ENCODE measurements at places on chromosomes 2 and 18.

DNA sequence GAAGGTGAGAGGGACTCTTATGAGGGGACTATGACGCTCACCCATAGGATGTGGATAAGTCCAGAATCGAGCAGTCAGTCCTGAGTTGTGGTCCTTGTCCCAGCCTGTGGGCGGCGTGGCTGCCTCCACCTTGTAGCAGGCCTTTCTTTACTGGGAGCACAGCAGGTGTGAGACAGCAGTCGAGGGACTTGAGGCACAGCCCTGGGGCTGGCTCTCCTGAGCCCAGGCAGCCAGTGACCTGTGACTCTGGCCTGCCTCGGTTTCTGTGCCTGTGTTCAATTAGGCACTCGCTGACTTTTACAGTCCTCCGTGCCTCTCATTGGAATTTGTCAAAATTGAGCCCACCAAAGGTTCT is 8.3 kb downstream of the PPP1R7 start:
- DNase-seq, result no peak

DNA sequence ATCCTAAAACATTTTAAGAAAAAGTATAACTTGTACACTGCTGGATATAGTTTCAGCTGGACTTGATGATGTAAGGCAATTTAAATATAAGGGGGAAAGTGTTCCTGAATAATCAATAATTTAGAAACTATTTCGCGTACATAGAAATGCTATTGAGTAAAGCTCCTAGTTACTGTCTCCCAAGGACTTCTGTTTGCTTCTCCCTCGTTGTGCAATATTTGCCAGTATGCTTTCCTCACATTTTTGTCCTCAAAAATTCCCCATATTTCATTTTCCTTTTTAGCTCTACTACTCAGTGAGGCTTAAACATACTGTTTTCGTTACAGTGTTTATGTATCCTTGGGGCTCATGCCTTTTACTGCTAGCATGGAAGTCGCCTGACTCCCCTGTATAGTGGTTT is 36.9 kb downstream of the ATP9B start:
- no peak for DNase-seq

DNA sequence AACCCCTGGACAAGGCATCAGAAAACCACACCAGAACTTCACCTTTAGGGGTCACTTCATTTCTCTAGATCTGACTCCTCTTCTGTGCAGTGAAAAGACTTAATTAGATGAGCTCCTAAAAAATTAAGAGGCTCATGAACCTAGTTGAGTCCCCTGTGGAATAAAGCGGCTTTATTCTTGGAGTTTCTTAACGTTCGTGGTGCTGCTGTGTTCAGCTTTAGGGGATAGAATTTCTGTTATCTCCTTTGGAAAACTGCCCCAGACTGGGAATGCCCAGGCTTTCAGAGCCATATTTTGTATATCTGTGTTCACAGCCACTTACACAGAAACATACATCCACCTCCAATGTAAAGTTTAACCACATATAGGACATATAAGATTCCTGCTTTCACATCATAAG is 165.8 kb downstream of the ANTXR1 start:
- DNase-seq, result no peak

DNA sequence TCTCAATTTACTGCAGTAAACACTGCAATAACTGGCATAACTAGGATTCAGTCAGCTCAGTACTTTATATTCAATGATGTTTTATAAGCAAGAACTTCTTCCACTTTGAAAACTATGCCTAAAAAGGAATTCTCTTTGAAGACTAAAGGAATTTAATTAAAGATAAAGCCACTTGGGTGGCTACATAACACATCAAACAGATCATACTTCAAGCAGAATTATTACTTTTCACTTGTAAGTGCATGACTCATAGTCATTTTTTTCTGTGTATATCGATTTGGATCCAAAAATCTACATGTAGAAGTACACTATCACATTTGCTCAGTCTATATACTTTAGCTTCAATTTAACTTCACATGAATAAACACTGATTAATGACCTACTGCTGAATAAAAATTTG is 4.0 kb downstream of the KANSL1L start:
- no peak for DNase-seq

- no peak for DNase-seq
Observed at GRCh38 chr18:10927286-10927992, 221.9 kb downstream of the PIEZO2 start.
